Stimulated activated memory B cell treated with anti-CD40 and anti-IgM and Interleukin-4, amounts not matched to agents 10 μg/mL and 1 μg/mL and 100 μg/mL, for 72 hours (primary cell): ENCODE measurements at places on chromosomes 5 and 9.

GRCh38 chr5:6572086-6572824 is 60.6 kb downstream of the NSUN2 start:
- peak; percentile 38 for ATAC-seq

- ATAC-seq, result no peak
Observed at GRCh38 chr5:2355859-2356258, 395.6 kb downstream of the IRX2 start.

- no peak for ATAC-seq
Observed at GRCh38 chr5:174155706-174156105, 110.2 kb downstream of the NSG2 start.

- ATAC-seq, result no peak
Observed at GRCh38 chr5:36444582-36445418, 143.1 kb upstream of the RANBP3L start.

DNA sequence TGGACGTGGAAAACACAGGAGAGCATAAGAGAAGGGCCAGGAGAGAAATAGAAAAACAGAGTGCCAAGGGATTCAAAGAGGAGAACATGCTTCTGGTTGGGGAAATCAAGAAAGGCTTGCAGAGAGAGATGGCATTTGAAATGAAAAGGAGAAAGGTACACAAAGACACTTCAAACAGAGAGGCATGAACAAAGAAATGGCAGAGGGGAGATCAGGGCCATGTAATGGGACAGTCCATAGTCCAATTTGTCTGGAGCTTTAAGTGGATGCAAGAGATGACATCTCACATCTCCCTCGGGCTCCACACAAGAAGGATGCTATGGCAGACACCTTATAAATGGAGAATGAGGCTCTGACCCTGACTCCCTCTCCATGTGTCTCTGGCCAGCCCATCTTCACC is 331.1 kb downstream of the MLLT3 start:
- no peak for ATAC-seq

DNA sequence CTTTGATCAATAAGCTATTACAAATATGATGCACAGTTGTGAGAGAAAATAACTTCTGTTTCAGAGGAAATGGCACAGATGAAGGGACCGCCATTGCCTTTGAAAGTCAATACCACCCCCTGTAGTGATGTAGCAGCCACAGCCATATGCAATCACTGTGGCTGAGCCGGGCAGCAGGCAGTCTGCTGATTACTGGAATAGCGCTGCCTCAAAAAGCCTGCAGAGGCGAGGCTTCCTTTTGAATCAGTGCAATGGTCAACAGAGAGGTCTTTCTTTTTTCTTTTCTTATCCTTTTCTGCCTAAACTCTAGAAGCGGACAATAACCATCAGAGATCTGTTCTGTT is 265.1 kb upstream of the TAS2R1 start:
- ATAC-seq, result no peak

- ATAC-seq, result no peak
Observed at GRCh38 chr5:53416144-53416738, 64.2 kb upstream of the FST start.

DNA sequence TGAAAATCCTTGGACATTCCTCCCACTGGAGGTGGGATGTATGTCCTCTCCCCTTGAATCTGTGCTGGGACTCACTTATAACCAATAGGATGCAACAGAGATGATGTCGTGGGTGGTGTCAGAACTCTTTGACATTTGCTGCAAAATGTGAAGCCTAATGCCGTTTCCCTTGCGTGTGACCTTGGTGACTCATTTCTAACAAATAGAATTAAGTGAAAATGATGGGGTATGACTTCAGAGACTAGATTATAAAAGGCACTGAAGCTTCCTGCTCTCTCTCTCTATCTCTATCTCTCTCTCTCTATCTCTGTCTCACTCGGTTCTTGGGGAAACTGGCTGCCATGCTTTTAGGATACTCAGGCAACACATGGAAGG is 126.1 kb upstream of the STC2 start:
- ATAC-seq, result no peak

DNA sequence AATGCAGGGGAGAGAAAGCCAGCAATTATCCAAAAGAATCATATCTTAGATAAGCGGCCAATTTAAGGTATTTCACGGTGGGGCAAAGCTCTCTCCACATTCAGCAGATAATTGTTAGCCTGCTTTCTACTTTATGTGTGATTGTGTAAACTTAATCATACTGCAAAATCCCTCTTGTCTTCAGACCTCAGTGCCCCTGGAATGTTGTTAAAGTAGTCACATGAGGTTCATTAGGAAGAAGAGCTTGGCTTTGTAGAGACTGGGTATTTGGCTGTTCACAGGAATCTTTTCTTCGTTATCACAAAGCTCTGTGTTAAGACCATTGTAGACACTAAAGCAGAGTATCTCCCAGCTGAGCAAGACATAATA is 127.0 kb downstream of the RFK start:
- ATAC-seq, result no peak

DNA sequence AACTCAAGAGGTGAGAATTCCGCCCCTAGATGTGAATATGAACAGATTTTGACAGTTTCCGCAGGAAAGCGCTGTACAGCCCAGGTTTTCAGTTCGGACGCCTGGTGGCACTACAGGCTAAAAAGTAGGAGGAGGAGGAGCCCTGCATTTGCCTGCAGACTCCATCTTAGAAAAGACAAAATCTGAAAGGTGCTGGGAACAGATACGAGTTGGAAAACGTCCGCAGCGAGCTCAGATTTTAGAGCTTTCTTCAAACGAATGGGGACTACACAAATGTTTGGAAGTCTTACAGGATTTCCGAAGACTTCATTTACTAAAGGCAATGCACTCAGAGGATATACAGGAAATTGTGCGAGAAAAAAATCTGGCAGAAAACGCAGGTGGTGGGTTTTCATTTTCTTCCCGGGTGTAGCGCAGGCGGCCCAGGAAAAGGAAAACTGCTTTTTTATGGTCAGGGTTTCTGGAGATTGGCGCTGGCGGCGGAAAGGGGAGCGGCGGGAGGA is 9.9 kb upstream of the PCDHB2 start:
- ATAC-seq, result no peak

DNA sequence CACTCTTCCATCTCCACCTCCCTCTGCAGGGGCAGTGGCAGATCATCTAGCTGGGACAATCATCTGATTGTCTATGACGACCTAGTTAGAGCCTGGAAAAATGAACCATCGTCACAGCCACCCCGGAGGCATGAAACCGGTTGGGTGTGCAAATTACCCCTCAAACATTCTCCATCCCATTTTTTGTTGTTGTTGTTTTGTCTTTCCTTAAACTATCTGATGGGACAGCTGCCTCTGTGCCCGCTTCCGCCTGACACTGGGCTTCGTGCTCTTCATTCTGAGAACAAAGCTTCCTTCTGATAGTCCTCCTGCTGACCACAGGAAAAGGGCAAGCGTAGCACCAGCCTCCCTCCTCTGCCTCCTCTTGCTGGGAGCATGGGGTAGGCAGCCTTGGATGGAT is 7.0 kb upstream of the NDST1 start:
- no peak for ATAC-seq

- no peak for ATAC-seq
Observed at GRCh38 chr5:154811653-154812465, 38.5 kb downstream of the FAXDC2 start.

GRCh38 chr5:34717426-34718327 is 61.5 kb downstream of the RAI14 start:
- no peak for ATAC-seq

DNA sequence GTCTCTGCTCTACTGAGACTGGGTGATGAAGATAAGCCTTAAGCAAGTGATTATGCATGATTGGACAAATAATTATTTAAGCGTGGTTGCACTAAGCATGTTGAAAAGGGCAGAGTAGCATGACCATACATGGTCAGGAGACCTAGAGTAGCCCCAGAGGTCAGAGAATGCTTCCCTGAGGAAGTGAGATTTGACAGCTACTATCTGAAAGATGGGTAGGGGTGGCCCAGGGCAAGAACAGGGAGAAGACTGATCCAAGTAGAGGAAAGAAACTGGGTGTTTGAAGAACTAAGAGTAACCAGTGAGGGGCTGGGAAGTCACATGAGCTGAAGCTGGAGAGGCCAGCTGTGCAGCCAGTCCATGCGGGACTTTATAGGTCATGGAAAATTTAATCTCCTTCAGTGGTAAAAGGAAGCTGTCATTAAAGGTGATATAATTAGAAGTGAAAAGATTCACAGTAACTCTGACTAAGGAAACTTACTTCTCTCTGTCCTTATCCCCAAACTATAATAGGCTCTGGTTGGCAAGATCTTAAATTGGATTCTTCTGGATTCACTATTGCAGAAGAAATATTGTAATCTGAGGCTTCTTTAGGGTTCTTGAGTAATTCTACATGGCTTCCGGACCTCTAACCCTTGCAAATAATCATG is 35.2 kb downstream of the YIPF5 start:
- peak; percentile 55 for ATAC-seq

DNA sequence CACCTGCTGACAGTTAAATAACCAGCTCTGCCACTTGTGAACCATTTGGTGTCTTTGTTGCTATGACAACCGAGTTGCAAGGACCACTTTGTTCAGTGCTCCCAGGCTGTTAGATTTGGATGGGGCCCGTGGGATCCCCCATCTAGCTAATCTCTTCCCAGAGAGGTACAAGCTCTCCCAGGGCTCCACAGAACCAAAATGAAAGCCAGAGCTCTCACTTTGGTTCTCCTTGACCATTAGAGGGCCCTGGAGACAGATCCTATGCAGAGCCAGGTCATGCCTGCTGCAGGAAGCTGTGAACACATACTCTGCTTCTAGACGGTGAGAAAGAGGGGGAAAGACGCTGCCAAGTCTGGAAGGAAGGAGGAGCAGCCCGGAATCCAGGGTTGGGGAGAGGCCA is 224.6 kb downstream of the GABBR2 start:
- no peak for ATAC-seq

DNA sequence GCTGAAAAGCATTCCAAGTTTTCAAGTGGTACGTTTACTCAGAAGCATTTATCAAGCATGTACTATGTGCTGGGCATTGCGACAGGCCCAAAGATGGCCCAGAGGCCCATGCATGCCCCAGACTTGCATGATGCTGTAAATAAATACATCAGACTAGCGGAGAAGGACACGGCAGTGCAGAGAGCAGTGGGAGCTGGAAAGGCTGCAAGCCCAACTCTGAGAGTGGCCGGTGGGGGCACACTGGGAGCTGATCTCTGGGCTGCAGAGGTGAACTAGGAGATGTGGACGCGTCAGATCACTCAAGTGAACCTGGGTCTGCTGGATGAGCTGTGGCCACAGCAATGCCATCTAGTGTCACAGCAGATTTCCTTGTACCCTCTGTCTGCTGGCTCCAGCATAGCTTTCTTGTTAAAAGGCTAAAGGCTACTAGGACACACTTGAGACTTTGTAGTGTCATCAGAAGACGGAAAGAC is 246.9 kb downstream of the FANCC start:
- no peak for ATAC-seq

DNA sequence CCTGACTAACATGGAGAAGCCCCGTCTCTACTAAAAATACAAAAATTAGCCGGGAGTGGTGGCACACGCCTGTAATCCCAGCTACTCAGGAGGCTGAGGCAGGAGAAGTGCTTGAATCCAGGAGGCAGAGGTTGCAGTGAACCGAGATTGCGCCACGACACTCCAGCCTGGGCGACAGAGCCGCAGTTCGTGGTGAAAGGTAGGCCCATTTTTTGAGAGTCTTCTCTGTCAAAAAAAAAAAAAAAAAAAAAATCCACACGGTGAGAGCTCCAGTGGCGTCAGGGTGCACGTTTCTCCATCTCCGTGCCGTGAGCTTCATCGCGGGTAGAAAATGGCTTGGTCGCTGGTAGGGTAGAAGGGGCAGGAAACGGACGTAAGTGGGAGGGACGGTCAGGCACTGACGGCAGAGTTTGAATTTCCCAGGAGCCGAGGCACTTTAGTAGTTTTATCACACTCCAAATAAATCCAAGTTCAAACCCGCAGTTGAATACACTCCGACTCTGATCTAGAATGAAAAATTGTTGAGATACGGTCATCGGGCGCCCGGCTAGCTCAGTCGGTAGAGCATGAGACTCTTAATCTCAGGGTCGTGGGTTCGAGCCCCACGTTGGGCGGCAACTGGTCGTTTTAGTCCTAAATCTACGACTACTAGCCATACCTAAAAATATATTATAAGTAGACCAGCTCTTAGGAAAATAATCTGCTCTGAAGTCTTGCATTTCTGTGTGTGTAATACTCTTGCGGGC is 2.4 kb upstream of the TRIM7 start:
- ATAC-seq, result peak; percentile 72

DNA sequence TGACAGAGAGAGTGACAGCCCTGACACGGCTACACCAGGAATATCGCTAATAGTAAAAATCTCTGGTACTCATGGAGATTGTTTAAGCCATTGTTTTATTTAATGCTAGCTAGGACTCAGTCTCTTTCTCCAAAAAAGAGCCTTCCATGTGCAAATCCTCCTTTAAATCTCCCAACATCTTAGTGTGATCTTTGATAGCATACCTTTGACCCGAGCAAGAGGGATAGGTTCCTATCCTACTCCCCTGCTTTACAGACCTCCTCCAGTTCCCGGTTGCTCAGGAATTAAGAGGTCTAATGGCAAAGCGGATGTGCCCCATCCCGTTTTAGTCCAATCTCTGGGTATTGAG is 663 bp upstream of the FRMD3 start:
- ATAC-seq, result no peak

GRCh38 chr5:79173626-79174025 is 62.0 kb downstream of the BHMT start:
- no peak for ATAC-seq

GRCh38 chr5:118060833-118061232 is 927.5 kb downstream of the DTWD2 start:
- no peak for ATAC-seq

- no peak for ATAC-seq
Observed at GRCh38 chr5:859391-859790, 8.6 kb upstream of the ZDHHC11 start.

DNA sequence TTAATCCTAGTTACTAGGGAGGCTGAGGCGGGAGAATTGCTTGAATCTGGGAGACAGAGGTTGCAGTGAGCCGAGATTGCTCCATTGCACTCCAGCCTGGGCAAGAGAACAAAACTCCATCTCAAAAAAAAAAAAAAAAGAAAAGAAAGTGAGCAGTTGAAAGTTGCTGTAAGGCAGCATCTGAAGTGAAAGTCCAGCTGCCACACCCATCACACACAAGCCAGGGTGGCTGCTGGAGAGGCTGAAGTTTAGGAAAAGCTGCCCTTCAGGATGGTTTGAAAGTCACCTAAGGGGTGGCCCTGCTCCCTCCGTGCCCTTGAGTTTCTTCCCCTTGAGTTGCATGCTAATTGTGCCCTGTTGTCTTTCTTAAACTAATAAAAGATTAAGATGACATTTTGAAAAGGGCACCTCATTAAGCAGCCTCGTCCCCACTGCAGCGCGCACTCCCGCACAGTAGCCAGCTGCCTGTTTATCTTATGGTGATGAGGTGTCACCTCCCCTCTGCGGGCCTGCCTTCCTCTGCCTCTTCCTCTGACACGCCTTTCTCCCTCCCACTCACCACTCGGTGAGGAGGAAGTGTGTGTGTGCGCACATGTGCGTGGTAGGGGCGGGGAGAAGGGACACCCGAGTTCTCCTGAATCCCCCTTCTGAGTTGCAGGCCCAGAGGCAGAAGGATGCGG is 104.2 kb upstream of the PANK3 start:
- ATAC-seq, result peak; percentile 41

- ATAC-seq, result no peak
Observed at GRCh38 chr9:91992461-91993041, 42.5 kb upstream of the ROR2 start.
